Effector memory CD4-positive, alpha-beta T cell (primary cell): ENCODE measurements at places on chromosomes 5 and 9.

- no peak for DNase-seq
Measured at GRCh38 chr5:133936651-133937015, 31.8 kb downstream of the C5orf15 start.

DNA sequence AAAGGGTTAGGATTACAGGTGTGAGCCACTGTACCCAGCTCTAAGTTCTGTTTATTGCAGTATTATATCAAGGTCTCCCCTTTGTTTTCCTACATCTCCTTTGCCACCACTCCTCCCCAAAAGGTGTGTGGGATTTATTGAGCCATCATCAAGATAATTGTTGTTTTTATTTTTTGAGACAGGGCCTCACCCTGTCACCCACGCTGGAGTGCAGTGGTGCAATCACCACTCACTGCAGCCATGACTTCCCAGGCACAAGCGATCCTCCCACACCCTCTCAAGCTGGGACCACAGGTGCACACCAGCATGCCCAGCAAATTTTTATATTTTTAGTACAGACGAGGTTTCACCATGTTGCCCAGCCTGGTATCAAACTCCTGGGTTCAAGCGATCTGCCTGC is 24.6 kb downstream of the SLC31A1 start:
- no peak for DNase-seq

DNA sequence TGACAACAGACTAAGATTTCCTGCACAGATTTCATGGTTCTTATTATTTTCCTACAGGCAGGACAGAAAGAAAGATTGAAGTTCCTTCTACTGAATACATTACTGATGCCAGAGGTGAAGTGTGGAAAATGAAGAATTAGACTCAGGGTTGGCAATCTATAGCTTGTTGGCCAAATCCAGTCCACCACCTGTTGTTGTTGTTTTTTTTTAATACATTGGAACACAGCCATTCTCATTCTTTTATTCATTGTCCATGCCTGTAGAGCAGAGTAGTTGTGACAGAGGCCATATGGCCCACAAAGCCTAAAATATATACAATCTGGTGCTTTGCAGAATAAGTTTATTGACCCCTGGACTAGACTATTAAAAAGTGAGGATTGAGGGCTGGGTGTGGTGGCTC is 5.8 kb upstream of the PLPPR1 start:
- DNase-seq, result no peak

GRCh38 chr5:34609951-34610441 is 46.1 kb upstream of the RAI14 start:
- DNase-seq, result no peak

DNA sequence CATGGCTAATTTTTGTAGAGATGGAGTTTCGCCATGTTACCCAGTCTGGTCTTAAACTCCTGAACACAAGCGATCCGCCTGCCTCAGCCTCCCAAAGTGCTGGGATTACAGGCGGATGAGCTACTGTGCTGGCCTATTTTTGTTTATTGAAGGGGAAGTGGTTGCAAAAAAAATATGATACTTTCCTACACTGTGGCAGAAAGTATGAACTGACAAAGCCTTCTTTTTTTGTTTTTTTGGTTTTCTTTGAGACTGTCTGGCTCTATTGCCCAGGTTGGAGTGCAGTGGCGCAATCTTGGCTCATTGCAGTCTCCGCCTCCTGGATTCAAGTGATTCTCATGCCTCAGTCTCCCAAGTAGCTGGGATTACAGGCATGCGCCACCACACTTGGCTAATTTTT is 50.9 kb downstream of the OSTF1 start:
- no peak for DNase-seq

DNA sequence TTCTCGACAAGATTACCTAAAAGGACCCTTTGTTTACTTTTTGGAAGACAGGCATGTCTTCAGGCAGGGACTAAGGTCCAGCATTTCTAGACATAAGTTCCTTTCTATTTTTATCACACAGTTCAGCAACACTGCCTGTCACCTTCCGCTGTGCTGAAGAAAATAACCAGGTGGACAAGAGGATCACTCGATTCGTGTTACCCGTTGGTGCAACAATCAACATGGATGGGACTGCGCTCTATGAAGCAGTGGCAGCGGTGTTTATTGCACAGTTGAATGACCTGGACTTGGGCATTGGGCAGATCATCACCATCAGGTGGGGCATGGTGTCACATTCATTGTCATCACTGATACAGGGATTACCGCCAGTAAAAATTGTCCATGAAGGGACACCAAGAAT is 85.6 kb upstream of the PLPP6 start:
- no peak for DNase-seq

DNA sequence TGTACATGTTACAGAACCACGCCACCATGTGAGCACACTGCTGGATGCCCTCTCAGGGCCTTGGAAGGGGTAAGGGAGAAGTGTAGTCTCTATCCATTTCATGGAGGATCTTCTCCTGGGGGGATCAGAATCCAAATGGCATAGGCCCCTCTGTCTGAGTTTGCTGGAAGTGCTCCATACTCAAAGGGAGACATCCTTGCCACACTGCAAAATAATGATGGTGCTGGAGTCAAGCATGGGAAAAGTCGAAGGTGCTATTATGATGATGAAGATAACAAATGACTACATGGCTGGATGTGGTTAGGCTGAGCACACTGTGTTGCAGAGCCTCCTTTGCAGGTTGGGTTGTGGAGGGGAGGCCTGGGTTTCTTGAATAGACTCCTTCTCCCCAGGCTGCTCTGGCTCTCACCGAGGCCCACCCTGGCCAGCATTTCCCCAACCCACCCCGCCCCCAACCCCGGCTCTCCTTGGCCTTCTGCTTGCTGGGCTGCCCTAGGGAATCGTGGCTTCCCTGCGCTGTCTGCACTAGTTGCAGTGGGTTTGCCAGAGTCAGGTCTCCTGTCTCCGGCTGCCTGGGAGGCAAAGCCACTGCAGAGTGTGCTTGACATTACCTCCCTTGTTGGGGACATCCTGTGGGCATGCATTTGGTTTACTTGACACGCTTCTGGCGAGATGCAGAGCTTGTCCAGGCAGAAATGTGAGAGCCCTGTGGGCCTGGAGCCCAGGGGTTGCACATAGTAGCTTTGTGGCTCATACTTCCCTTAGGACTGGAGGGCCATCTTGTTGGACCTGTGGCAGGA is 3.0 kb downstream of the MVB12B start:
- DNase-seq, result no peak

GRCh38 chr5:103216137-103216536 is 42.4 kb upstream of the MACIR start:
- DNase-seq, result no peak

DNA sequence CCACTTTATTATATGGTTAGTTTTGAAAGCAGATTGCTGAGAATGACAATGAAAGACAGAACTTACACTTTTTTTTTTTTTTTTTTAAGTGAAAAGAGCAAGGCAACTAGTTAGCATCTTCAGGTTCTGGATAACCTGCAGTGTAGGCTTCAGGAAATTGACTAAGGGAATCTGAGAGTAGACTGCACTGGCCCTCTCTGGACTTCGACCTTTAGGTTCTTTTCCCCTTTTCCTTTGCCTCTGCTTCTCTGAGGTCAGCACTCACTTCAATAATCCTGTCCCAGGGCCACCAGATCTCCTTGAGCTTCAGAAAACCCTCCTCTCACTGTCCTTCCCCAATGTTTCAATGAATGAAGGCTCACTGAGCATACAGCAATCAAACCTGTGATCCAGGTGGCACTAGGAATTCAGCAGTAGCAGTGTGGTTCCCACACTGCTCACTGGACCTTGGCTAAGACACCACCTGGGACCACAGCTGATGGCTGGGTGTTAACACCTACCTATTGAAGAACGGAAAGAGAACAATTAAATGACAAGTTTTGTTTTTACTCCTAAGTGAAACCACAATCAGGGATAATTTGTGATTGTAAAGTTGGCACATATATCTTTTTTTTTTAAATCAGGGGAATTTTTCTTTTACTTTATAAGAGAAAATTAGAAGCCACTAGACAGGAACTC is 85.8 kb upstream of the IL6ST start:
- DNase-seq, result no peak

GRCh38 chr5:173399851-173400250 is 71.6 kb upstream of the STC2 start:
- DNase-seq, result no peak

DNA sequence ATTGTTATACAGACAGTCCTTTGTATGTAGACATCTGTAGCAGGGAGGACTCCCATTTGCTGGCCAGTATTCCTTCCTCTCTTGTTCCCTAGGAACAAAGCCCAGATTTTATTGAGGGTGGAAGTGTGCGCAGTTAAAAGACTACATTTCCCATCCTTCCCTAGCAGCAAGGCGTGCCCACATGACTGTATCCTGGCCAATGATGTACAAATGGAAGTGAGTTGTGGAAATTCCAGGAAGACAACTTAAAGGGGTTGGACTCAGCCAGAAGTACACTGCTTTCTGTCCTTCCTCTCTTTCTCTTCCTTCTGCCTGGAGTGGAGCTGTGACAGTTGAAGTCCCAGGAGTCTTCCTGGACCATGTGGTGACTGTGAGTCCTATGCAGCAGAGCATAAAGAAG is 89.0 kb downstream of the HRH2 start:
- no peak for DNase-seq

- DNase-seq, result no peak
Measured at GRCh38 chr5:149221326-149221725, 50.3 kb upstream of the AFAP1L1 start.

DNA sequence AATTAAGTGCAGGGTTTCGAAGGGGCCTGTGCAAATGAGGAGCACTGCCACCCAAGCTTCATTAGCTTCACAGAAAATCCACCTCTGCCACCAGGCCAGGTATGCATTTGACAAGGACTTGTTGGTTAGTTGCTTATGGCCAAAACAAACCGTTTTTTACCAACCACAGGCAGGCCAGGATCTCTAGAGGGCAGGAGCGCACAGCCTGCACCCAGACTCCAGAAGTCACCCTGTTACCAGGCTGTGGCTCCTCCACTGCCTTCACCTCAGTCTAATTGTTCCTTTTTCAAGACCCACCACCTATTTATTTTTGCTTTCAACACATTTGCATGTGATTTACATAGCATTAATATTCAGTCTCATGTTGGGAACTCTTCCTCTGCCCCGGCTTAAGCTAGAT is 78.3 kb upstream of the HSPA9 start:
- DNase-seq, result no peak

DNA sequence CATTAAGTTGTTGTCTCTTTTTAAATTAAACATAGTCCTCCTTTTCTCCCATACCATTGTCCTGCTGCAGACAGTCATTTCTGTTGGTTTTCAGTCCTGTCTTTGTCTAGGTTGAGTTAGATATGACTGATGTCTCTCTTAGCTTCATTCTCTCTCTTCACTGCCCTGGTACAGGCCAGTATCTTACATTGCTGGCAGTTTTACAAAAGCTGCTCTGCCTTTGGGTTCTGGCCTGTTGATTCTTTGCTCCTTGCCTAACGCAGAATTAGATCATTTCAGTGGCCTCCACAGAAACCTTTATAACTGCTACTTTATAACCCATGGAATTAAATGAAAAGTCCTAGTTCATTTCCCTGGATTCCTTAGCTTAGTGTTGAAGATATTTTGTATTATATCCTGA is 33.7 kb downstream of the GPR21 start:
- DNase-seq, result no peak

GRCh38 chr5:168327994-168328393 is 36.5 kb downstream of the WWC1 start:
- DNase-seq, result no peak
